ENCODE measurements at places on chromosomes 1 and 21.

GRCh38 chr1:9100471-9101043 is 28.3 kb downstream of the GPR157 start:
- DNase-seq = no peak

GRCh38 chr1:54158071-54158470 is 5.3 kb upstream of the CDCP2 start:
- no peak for DNase-seq

DNA sequence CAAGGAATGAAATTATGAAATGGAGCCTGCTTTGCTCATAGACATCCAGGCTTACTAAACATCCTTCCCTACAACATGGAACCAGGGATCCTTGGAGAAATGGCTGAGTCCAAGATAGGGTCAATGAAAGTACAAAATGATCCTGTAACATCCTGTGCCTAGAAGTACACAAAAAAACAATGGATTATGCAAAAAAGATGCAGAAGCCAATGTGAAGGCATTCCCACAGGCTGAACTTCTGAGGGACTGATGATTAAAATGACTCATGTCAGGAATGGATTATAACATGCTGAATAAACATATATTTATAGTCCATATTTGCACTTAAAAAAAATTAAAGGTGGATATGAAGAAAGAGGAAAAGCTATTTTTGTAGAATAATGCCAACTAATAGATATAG is 10.4 kb upstream of the HOOK1 start:
- no peak for DNase-seq

GRCh38 chr21:43597052-43597451 is 62.2 kb downstream of the HSF2BP start:
- DNase-seq = no peak

All from breast epithelium (tissue), 4 donors.